Activated naive CD4-positive, alpha-beta T cell (primary cell): ENCODE measurements at places on chromosomes 2 and 18.

GRCh38 chr2:217827430-217828201 is 175.2 kb downstream of the TNS1 start:
- DNase-seq, result no peak

- no peak for DNase-seq
Observed at GRCh38 chr2:29714333-29714732, 207.1 kb downstream of the ALK start.

DNA sequence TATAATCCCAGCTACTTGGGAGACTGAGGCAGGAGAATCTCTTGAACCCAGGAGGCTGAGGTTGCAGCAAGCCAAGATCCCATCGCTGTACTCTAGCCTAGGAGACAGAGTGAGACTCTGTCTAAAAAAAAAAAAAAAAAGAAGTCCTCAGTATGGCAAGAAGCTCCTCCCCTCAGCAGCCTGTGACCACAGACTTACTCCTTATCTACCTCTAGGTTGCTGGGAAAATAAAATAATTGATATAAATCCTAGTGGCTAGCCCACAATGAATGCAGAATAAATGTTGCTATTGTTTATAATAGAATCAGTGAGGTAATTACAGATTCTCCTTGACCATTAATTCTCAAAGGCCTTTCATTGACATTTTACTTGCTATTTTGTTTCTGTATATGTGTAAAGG is 70.6 kb downstream of the IRS1 start:
- DNase-seq, result no peak

- DNase-seq, result no peak
Observed at GRCh38 chr2:128446049-128446873, 127.6 kb upstream of the HS6ST1 start.

DNA sequence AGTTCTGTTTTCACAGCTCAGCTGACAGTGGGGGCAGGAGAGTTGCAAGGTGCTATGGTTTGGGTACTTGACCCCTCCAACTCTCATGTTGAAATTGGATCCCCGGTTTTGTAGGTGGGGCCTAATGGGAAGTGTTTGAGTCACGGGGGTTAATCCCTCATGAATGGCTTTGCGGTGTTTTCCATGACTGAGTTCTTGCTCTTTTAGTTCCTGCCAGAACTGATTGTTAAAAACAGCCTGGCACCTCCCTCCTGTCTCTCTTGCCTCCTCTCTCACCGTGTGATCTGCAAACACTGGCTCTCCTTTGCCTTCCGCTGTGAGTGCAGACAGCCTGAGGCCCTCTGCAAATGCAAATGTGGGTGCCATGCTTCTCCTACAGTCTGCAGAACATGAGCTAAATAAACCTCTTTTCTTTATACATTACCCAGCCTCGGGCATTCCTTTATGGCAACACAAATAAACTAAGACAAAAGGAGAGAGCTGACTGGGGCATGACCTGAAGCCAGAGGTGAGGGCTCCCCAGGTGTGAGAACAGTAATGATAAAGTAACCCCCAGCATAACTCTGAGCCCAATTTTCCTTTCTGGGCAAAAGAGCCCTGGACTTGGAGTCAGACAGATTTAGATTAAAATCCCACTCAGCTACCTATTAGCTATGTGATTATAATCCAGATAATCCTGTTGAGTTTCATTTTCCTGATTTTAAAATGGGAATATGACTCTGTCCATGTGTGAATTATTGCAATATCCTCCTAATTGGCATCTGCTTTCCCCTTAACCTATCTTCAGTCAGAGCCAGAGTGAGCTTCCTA is 64.9 kb upstream of the CAPN13 start:
- DNase-seq, result no peak

DNA sequence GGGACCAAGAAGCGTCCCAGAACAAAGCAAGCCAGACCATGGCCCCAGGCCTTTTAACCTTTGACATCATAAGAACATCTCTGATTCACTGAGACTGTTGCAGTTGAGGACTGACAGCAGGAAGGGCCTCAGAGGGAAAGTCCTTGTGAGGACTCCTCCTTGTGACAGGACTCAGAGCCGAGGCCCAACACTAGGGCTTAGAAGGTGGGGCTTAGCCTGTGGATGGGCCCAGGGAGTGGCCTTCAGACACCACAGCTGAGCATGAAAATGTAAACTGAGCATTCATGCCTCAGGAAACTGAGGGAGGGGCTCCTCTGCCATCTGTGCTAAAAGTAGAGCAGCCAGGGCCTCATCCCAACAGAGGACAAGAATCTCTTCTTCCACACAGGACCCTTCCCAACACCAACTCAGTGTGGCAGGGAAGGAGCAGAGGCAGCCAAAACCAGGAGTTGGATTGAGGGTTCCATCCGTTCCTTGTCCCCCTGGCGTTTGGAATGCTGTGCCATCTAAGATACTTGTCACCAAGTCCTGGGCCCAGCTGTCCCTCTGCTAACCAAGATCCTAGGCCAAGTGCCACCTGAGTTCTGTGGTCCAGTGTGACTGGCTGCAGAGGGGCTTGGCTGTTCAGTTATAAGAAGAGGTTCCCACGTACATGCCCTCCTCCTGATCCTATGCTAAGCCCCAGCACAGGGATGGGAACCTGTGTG is 37.5 kb upstream of the CAB39 start:
- no peak for DNase-seq

- DNase-seq, result no peak
Observed at GRCh38 chr18:63207143-63207790, 112.3 kb downstream of the BCL2 start.

DNA sequence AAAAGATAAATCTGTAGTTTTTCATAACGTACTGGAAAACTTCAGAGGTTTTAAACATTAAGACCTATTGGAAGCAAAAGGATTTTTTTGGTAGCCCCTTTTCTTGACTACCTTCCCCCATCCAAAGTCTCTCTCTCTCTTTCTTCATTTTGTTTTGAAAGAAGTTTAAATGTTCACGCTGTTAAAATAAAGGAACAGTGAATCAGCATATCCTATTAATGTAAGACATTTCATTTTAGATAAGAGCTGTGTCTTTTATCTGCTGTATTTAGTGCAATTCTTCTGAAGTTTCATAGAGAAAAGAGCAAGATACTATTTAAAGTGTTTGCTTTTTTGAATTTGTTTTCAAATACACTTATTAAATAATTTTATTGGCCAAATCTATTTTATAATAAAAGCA is 205.5 kb upstream of the POU3F3 start:
- no peak for DNase-seq

- DNase-seq, result no peak
Observed at GRCh38 chr2:239543702-239544101, 142.9 kb upstream of the HDAC4 start.

DNA sequence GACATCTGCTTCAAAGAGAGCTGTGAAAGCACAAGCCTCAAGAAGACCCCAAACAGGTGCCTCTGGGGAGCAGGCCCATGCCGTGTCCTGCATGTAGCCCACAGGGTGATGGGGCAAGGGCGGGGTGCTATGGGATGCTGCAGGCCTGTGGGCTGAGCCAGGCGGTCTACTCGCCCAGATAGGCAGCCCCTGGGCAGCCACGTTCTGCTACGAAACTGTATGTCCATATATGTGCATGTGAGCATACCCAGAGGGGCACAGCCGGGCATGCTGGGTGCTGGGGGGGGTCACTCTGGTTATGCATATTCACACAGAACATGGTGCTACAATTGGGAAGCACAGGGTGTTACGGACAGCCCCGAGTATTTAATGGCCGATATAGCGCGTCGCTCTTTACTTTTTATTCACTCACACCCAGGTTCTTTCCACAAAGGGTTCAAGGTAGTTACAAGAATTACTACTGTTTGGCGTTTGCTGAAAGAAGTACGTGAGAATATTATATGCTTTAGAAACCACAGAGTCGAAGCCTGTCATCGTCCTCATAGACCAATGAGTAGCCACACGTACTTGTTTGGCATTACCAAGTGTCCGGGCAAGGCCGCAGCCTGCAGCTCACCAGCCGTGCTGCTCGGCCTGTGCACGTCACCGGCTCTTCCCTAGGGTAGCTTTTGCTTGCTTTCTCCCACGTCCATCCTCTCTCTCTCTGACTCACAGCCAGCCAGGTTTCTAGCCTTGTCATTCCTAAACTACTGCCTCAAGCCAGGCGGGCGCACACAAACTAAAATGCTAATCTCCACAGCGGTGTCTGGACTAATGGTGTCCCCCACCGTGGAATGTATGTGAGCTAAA is 14.4 kb downstream of the MTERF4 start:
- DNase-seq, result no peak

DNA sequence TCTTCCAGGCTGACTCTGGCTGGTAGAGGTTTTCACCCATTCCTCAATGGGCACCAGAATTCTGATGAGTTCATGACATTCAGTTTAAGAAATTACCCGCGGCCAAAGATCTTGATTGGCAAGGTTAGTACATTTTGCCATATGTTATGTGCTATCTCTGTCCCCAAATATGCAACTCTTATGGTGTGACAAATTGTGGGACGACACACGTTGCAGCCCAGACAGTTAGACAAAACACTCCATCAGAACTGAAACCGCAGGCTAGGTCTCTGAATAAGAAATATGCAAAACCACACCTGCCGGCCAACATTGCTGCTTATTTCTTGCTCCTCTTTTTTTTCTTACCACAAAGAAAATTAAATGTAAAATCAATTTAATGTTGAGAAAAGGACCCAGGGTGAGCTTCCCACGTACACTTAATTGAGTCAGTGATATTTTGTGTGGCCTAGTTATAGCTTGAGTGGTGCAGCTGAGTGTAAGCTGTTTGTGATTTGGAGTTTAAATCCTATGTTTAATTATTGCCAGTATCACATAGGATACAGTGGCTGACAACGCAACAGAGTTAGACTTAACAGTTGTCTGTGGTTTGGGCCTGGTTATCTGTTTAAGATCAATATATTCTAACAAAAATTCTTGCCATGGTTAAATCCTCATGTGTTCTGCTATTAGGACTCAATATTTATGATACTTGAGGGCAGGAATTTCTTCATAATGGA is 35.7 kb upstream of the LTBP1 start:
- DNase-seq, result no peak

DNA sequence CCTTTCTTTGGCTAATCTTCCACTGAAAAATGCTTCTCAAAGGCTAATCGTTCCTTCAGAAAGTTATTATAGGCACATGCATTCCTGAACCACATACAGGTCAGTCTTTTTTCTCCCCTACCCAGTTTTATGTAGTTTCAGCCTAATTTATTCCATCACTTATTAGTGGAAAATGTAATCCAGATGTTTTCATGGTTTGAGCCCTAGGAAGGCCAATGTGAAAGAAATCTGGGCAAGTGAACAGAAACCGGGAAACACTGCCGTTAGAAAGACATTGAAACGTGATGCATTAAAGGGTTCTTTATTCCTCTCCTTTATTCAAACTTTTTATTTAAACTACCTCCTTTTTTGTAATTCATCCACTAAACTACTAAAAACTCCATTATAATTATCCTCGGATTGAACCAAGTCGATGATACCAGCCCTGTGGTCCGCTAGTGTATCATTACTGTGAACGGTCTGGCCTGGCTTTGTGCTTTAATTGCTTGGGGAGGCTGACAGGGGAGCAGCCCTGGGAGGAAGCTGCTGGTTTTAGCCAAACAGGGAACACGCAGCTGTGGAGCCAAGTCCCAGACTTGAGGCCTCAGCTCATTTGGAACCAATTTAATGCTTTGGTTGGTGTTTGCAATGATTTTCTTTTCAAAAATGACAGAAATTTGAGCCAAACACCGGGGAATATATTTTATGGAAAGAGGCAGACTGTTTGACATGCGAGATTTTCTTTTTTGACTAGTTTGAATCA is 149.2 kb downstream of the ARHGAP28 start:
- no peak for DNase-seq

- DNase-seq, result no peak
Observed at GRCh38 chr18:79386547-79386946, 9.2 kb upstream of the NFATC1 start.

GRCh38 chr2:120528693-120529076 is 182.7 kb downstream of the INHBB start:
- DNase-seq, result no peak

GRCh38 chr18:4541588-4541987 is 86.5 kb upstream of the DLGAP1 start:
- DNase-seq, result no peak

- DNase-seq, result no peak
Observed at GRCh38 chr2:82875858-82876257, 1583.2 kb downstream of the SUCLG1 start.

GRCh38 chr2:64831134-64831976 is 157.8 kb upstream of the SLC1A4 start:
- DNase-seq, result peak; percentile 58

GRCh38 chr18:57984490-57985115 is 59.4 kb upstream of the NEDD4L start:
- no peak for DNase-seq

DNA sequence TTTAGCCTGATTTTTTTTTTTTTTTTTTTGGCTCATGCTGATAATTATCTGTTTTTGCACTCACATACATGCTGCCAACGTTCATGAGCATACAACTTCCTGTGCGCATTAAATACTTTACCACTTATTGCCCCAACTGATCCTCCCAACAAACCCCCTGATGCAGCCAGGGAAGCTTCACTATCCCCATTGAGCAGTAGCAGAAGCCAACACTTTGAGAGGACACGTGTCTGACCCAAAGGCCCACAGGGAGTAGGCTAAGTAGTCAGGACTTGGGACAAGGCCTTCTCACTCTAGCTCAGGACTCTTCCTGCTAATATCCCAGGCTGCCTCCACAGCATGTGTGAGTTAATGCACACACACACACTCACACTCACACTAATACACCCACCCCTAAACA is 36.2 kb upstream of the MAT2A start:
- DNase-seq, result no peak

GRCh38 chr2:221943076-221943810 is 355.6 kb downstream of the PAX3 start:
- DNase-seq, result no peak

- no peak for DNase-seq
Observed at GRCh38 chr2:36140391-36140790, 215.2 kb upstream of the CRIM1 start.

- DNase-seq, result no peak
Observed at GRCh38 chr18:32920796-32921787, 148.3 kb upstream of the KLHL14 start.

GRCh38 chr2:209424199-209424701 is 403 bp downstream of the MAP2 start:
- DNase-seq, result no peak

- DNase-seq, result no peak
Observed at GRCh38 chr18:80132180-80132812, 23.2 kb downstream of the ADNP2 start.
